Activated naive CD8-positive, alpha-beta T cell treated with anti-CD3 and anti-CD28 coated beads, Interleukin-2, amount 10 ng/mL, durations not matched to agents 7 days and 5 days (primary cell): ENCODE measurements at places on chromosomes 2 and 18. TPM values are rescaled to one million over a fixed set of nuclear protein-coding genes. Genes with fewer than 3 reads are reported as not detected.

- DNase-seq: no peak
- H3K27ac ChIP-seq: no peak overlapping the region
- H3K36me3 ChIP-seq: no peaks in the 10 kb centered on the region
Observed at GRCh38 chr2:240929364-240930095, 23.4 kb downstream of the CROCC2 start.

DNA sequence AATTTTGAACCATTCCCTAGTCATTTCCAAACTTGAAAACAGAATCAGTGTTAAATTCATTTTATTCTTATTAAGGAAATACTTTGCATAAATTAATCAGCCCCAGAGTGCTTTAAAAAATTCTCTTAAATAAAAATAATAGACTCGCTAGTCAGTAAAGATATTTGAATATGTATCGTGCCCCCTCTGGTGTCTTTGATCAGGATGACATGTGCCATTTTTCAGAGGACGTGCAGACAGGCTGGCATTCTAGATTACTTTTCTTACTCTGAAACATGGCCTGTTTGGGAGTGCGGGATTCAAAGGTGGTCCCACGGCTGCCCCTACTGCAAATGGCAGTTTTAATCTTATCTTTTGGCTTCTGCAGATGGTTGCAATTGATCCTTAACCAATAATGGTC lies 5.5 kb upstream of the MROH2A start:
- no peaks in the 10 kb centered on the region for H3K36me3 ChIP-seq
- peaks cover 3% of the 10 kb centered on the region for H3K27me3 ChIP-seq
- DNase-seq: no peak

GRCh38 chr2:26570083-26570430 lies 71.1 kb downstream of the CIB4 start:
- no peaks in the 10 kb centered on the region for H3K36me3 ChIP-seq
- no peak overlapping the region for H3K4me3 ChIP-seq
- H3K27ac ChIP-seq: no peak overlapping the region
- no peaks in the 10 kb centered on the region for H3K4me1 ChIP-seq
- H3K27me3 ChIP-seq: peaks cover 24% of the 10 kb centered on the region
- no peak for DNase-seq

NCKAP1 gene
- total RNA-seq: 0.69 TPM

DNA sequence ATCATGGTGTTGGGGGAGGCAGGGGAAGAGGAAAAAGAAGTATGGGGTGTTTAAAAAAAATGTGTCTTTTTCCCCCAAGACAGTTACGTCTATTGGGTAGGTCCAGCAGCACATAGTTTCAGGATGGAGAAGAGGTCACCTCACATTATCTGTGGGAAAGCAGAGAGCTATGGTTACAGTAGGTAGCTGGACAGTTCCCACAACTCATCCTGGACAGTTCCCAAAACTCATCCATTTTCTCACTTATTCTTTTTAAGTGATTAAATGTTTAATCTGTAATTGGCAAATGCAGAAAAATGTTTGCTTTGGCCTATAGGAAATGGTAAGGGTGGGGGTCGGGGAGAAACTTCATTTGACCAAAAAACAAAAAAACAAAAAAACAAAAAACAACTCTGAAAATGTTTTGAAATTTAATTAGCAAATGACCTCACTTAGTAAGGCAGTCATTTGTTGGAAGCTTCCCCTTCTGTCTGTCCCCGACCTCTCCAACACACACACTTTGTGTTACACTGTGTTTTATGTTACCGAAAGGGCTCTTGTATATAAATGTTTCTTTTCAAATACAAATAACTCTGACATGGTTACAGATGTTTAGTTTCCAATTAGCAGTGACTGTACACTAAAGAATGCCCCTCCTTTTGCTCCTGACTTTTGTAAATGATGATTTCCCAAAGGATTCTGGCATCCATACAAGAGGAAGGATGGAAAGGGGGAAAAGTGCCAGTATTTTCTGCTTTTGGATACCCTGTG lies 173.3 kb upstream of the ZFP36L2 start:
- no peaks in the 10 kb centered on the region for H3K27me3 ChIP-seq
- peaks cover 19% of the 10 kb centered on the region for H3K36me3 ChIP-seq
- DNase-seq: no peak
- peaks cover 2% of the 10 kb centered on the region for H3K4me1 ChIP-seq

- no peak overlapping the region for H3K27ac ChIP-seq
- no peak overlapping the region for H3K4me3 ChIP-seq
- H3K36me3 ChIP-seq: no peaks in the 10 kb centered on the region
- DNase-seq: no peak
Observed at GRCh38 chr2:75892490-75892889, 181.8 kb upstream of the GCFC2 start.

GRCh38 chr2:208366215-208367127 lies 40.1 kb upstream of the PTH2R start:
- no peak for DNase-seq
- H3K27ac ChIP-seq: no peak overlapping the region
- peaks cover 3% of the 10 kb centered on the region for H3K27me3 ChIP-seq
- peaks cover 4% of the 10 kb centered on the region for H3K4me1 ChIP-seq

DNA sequence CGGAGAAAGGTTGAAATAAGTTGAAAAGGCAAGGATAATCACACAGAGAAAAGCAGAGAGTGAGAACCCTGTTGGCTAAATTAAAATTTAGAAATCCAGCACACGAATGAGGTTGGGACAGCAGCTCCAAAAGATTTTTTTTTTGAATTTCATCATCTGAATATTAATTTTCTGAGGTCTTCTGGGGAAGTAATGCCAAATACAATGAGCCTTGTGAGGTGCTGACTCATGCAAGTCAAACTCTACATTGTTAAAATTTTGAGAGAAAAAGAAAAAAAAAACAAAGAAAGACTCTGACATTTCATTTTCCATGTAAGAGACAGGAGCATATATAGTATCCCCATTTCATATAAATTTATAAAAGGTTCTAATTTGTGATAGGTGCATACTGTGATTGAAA lies 614.2 kb upstream of the CDH2 start:
- no peak for DNase-seq
- no peaks in the 10 kb centered on the region for H3K27me3 ChIP-seq
- H3K4me1 ChIP-seq: no peaks in the 10 kb centered on the region
- no peak overlapping the region for H3K4me3 ChIP-seq
- H3K27ac ChIP-seq: no peak overlapping the region
- no peaks in the 10 kb centered on the region for H3K36me3 ChIP-seq

DNA sequence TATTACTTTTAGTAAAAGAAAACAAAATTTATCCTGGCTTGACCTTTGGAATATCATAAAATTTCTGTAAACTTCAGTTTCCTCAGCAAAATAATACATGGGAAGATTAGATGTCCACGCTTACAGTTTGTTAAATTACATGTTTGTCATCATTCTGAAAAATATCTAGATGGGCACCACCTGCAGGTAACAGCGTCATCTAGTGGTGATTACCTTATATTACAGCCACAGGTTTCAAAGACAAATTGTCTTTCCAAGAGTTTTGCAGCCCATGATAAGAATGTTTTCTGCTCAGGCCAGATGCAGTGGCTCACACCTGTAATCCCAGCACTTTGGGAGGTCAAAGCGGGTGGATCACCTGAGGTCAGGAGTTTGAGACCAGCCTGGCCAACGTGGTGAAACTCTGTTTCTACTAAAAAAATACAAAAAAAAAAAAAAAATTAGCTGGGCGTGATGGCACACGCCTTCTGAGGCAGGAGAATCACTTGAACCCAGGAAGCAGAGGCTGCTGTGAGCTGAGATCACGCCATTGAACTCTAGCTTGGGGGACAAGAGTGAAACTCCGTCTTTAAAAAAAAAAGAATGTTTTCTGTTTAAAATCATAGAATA lies 96.3 kb upstream of the RASGRP3 start:
- no peak for DNase-seq
- H3K27me3 ChIP-seq: peaks cover 17% of the 10 kb centered on the region
- no peak overlapping the region for H3K27ac ChIP-seq
- no peak overlapping the region for H3K4me3 ChIP-seq

GRCh38 chr18:75170916-75171315 lies 38.0 kb downstream of the PTGR3 start:
- DNase-seq: no peak
- peaks cover 7% of the 10 kb centered on the region for H3K4me1 ChIP-seq
- H3K27me3 ChIP-seq: peaks cover 7% of the 10 kb centered on the region

GRCh38 chr2:61750624-61751023 lies 103.2 kb downstream of the FAM161A start:
- H3K4me1 ChIP-seq: no peaks in the 10 kb centered on the region
- no peaks in the 10 kb centered on the region for H3K36me3 ChIP-seq
- H3K27me3 ChIP-seq: peaks cover 4% of the 10 kb centered on the region
- no peak overlapping the region for H3K4me3 ChIP-seq
- H3K27ac ChIP-seq: no peak overlapping the region

GRCh38 chr18:12426924-12427323 lies 19.2 kb downstream of the PRELID3A start:
- peaks cover 4% of the 10 kb centered on the region for H3K4me1 ChIP-seq
- H3K27me3 ChIP-seq: no peaks in the 10 kb centered on the region
- no peak overlapping the region for H3K4me3 ChIP-seq
- DNase-seq: no peak
